ENCODE measurements at places on chromosomes 16 and 17. TPM values are rescaled to one million over a fixed set of nuclear protein-coding genes. Genes with fewer than 3 reads are reported as not detected.
A peak's percentile ranks its signal among the peaks of the same experiment; 100 is the strongest.

DNA sequence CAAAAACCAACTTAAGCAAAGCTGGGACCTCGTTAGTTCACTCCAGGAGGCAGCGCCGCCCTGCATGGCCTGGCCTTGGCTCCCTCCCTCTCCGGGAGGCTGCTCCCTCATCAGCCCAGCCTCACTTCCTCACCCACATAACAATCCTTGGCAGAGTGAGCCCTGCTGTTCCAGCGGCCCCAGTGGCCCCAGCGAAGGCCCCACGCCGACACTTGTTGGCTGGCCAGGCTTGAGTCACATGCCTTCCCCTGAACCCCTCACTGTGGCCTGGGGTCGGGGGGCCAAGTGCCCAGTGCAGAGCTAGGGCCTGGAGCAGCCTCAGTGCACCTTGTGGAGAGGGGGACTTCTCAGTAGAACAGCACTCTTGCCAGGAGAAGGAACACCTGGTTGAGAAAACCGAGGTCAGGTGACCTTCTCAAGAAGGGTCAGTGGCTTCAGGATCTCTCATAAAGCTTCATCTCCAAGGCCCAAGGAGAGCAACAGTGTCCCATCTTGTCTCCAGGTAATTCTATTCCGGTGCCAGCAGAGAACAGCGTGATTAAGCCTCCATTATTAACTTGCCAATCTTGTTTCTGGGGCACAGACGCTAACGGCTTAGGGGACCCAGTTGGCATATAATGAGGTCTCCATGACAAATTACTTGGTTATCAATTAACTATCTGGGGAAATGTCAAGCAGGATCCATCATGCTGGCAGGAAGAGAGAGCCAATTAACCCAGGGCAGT lies 26.8 kb downstream of the ENDOV start:
- DNase-seq, result no peak

DNA sequence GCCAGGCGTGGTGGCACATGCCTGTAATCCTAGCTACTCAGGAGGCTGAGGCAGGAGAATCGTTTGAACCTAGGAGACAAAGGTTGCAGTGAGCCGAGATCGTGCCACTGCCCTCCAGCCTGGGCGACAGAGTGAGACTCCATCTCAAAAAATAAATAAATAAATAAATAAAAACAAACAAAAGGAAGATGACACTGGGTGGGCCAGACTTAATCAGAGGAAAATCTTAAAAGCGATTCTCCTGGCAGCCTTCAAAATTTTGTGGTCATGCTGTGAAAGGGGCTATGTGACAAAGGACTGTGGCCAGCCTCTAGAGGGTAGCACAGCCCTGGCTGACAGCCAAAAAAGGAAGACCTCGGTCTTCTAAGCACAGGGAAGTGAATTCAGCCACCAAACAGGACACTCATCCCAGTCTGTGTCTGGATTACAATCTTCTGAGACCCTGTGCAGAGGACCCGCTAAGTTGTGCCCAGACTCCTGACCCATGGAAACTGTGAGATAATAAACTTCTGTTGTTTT lies 391.1 kb downstream of the CNTNAP4 start:
- peak; percentile 58 for DNase-seq

- no peak for DNase-seq
Measured at GRCh38 chr17:68297195-68297594, 5.9 kb downstream of the ARSG start.

GRCh38 chr17:38730526-38731379 lies 612 bp downstream of the CISD3 start:
- peak; percentile 76 for DNase-seq

DNA sequence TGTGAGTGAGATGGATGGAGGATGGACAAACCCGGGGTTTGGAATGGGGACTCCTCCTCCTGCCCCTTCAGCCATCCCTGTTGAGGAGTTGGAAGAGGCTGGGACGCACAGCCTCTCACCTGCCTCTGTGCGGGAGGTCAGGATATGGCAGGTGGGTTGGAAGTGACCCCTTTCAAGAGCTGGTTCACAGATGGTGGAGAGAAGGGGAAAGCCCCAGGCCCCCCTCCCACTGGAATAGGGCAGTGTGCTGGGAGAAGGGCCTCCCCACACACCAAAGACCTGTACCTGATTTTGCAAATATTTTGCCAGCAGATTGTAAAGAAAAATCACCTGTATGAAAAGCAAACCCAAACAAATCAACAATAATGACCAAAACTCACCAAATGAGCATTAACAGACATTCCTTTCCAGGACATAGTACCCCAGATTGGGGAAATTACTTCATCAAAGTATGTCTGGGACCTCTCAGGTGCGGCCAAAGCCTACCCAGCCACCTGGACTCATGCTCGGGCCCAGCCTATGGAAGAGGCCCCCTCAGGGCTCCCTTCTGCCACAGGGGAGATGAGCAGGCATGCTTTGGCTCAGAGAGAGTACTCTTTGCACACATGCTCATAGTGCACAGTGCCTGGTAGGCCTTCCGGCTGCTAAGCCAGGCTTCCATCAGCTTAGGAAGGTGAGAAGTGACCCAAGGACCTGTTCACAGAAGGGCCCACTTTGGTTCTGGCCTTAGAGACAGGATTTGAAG lies 7.8 kb downstream of the SLC47A2 start:
- DNase-seq, result peak; percentile 23

- no peak for DNase-seq
Measured at GRCh38 chr17:72922219-72922618, 170.3 kb downstream of the SLC39A11 start.

- DNase-seq, result peak; percentile 81
Measured at GRCh38 chr17:48878920-48879898, 13.4 kb upstream of the ATP5MC1 start.

DNA sequence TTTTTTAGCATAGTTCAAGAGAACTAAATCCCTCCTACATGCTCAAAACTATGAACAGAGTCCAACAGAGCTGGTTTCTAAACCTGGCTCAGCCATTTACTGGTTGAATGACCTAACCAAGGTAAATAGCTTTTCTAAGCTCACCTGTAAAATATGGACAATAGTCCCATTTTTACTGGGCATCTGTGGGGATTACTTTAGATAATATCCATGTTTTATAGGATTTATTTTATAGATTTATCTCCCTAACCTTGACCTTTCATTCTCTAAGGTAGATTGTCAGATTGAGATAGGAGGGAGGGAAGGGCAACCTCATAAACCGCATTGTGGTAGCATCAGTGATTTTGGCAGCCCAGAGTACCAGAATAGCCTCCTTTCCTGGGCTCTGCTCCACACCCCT lies 178.5 kb upstream of the TOX3 start:
- no peak for DNase-seq

GRAP gene
- 0.55 TPM for total RNA-seq

DNA sequence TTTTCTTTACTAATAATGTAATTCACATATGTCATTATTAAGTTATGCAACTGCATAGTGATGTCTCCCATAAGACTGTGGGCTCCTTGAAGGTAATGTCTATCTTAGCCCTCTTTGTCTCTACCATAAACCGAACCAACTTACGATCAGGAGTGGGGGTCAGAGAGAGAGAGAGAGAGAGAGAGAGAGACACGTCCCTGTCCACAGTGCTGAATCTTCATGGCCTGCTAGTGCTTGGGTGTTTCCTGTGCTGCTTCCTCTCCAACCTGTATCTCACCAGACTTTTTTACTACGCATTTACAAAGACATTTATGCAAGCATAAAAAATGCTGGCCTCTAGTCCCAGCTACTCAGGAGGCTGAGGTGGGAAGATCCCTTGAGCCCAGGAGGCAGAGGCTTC lies 52.2 kb upstream of the HAPSTR1 start:
- DNase-seq, result no peak

DNA sequence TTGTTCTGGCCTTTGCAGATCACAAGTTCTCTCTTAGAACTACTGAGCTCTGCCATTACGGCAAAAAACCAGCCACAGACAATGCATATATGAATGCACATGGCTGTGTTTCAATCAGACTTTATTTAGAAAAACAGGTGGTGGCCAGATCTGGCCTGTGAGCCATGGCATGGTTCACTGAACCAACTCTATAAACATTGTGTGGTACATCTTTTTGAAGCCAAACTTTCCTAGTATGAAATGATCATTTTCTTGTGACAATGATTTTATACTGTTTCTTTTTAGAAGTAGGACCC lies 65.9 kb upstream of the AMZ2 start:
- DNase-seq, result no peak

DNA sequence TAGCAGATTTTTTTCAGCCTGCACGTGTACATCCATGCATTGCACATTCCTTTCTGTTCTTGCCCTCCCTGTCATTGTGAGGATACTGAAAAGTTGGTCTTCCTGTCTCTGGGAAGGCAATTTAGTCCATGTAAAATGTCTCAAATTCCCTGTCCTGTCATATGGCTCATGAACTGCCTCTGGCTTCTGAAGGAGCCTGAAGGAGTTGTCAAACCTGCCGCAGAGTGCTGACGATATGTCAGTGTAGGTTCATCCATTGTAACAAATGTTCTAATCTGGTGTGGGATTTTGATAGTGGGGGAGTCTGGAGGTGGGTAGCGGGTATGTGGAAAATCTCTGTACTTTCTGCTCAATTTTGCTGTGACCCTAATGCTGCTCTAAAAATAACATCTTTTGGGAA lies 59.6 kb downstream of the YPEL2 start:
- DNase-seq, result no peak

DNA sequence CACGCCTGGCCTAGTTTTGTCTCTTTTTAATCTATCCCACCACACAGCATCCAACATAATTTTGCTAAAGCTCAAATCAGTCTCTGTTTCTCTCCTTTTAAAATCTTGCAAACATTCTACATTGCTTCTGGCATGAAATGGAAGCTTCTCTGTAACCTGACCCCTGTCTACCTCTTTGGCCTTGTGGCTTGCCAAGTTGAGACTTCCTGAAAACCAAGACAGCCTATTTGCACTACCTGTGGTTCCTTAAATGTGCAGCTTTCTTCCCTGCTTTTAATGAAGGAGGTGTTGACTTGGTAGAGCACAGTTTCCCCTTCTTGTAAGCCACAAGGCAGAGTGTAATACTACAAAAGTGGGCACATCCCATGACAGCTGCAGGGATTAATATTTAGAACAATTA lies 6.0 kb upstream of the CCL3 start:
- no peak for DNase-seq

DNA sequence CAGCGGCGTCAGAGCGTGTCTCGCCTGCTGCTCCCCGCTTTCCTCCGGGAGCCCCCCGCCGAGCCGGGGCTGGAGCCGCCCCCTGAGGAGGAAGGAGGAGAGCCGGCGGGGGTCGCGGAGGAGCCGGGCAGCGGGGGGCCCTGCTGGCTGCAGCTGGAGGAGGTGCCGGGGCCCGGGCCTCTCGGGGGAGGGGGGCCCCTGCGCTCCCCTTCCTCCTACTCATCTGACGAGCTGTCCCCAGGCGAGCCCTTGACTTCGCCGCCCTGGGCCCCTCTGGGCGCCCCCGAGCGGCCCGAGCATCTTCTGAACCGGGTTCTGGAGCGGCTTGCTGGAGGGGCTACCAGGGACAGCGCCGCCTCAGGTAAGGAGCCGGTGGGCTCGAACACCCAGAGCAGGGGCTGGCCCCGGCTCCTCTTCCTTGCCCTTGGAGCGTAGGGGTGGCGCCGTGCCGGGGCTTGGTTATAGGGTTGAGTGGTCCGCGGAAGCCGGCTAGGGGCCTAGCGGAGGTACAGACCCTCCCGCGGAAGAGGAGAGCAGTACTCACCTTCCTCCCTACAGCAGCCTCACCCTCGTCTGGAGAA lies 841 bp downstream of the RAPGEFL1 start:
- DNase-seq, result peak; percentile 80

DNA sequence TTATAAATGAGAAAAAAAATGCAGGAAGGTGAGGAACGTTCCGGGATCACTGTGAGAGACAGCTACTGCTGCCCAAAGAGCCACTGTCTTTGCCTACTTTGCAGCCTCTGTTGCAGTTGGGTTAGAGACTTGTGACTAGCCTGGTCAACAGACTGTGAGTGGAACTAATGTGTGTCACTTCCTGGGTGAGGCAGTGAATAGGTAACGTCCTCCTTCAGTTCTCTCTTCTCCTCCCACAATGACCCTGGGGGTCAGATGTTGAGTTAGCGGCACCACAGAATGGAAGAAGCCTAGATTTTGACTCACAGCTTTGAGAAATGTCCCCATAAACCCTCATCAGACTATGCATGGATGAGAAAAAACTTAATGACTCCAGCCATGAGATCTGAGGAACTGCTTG lies 5.2 kb downstream of the C16orf46 start:
- DNase-seq, result no peak

GRCh38 chr16:4382795-4383357 lies 11.2 kb downstream of the VASN start:
- no peak for DNase-seq

PPM1E gene
- total RNA-seq, result 7.1 TPM

Data from H9 (cell line).